Dermis microvascular lymphatic vessel endothelial cell (primary cell): ENCODE measurements at places on chromosomes 11 and 22.

GRCh38 chr11:120031612-120032600 is 106.0 kb downstream of the TRIM29 start:
- no peak for DNase-seq

DNA sequence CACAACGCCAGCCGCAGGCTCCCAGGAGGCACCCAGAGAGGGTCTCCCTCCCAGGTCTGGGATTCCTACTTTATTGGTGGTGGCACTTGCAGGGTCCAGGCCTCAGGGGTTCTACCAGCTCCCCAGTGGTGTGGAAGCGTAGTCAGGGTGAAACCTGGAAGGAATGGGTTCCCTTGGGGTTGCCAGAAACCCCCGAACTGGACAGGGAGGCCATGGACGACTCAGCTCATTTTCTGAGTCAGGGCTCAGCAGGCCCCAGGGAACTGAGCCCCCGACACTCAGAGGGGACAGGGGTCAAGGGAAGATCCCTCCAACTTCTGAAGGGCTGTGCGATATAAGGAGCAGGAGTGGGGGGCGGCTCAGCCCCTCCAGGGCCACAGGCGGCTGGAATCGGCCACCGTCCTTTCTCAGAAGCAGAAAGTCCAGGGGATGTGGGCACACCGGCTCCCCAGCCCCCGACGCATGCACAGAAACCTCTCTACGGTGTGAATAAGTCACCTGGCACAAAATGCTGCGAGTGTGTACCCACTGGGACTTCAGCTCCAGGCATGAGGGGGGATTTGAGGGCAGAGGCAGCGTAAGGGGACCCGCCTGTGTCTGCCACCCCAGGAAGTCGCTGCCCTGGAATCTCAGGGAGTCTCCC is 25.1 kb downstream of the MRGPRG start:
- DNase-seq, result no peak

DNA sequence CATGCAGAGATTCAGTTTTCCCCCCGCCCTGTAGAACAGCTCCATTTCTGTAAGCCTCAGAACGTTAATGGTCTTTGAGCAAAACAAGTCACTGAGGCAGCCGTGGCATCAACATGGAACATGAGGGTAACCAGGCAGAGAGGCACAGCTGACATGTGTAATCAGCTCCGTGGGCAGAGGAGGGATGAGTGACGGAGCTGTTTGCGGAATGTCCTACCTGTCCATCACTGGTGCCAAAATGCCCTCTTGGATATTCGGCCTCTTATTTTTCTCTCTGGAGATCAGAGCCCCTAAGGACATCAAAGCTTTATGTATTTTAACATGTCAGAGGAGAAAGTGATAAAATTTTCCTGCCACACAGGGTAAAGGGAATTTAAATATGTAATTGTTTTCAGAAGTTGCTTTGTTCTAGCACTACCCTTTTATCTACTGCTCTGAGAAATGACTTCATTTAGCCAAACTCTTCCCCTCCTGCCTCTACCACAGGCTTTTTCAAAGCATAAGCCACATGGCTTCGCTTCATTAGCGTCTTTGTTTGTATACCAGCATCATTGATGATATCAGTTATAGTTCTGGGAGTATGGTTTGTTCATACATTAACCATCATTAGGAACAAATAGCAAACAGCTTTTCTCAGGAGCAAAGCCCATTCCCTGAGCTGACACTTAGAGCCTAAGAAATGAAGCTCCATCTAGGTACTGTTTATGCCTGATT is 32.9 kb downstream of the C11orf71 start:
- no peak for DNase-seq

DNA sequence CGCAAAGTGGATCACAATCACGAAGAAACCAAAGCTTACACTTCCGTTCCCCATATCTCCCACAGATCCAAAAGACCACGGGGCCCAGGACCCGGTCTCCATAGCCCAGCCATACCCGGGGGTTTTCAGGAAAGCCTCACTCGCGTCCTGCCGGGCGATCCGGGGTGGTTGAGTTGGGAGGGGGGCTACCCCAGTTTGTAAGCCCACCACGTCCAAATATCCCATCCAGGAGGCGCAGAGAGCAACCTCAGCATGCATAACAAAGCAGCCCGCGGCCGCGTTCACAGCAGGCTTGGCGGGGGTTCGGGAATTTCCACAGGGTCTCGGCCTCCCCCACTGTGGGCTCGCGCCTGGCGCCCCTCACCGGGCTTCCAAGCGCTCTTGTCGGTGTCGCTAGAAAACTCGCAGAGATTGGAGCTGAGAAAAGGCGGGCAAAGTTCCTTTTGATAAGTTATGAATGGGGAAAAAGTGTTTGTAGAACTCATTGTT is 9.5 kb downstream of the SDF2L1 start:
- no peak for DNase-seq

DNA sequence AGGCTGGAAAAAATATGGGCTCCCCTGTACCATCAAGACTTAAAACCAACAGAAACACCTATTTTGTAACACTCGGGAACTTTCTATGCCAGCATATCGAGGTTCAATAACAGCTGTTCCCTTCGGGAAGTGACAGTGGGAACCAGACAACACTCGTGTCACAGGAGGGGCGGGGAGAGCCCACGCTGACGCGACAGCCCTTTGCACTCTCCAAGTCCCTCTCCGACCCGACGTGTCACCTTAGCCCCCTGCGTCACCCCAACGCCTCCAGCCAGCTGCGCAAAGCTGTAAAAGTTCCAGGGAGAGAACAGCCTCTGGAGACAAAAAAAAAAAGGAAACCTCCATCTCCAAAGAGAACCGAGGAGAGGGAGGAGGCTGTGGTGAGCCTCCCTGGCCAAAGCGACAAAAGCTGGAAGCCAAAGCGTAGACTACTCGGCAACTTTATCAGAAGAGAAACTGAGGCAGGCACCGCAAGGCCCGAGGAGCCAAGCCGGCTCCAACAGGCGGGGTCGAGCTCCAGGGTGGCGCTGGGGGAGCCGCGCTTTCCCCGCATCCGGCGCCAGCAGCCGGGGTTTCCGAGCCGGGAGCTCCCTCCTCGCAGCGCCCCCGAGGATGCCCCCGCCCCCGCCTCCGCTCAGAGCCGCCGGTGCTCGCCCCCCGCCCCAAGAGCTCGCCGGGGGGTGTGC is 751 bp downstream of the ARFGAP3 start:
- DNase-seq, result peak; percentile 75

GRCh38 chr22:18126606-18127005 is 16.0 kb downstream of the TUBA8 start:
- DNase-seq, result no peak

- DNase-seq, result no peak
Observed at GRCh38 chr11:122304973-122305372, 189.0 kb upstream of the BLID start.

DNA sequence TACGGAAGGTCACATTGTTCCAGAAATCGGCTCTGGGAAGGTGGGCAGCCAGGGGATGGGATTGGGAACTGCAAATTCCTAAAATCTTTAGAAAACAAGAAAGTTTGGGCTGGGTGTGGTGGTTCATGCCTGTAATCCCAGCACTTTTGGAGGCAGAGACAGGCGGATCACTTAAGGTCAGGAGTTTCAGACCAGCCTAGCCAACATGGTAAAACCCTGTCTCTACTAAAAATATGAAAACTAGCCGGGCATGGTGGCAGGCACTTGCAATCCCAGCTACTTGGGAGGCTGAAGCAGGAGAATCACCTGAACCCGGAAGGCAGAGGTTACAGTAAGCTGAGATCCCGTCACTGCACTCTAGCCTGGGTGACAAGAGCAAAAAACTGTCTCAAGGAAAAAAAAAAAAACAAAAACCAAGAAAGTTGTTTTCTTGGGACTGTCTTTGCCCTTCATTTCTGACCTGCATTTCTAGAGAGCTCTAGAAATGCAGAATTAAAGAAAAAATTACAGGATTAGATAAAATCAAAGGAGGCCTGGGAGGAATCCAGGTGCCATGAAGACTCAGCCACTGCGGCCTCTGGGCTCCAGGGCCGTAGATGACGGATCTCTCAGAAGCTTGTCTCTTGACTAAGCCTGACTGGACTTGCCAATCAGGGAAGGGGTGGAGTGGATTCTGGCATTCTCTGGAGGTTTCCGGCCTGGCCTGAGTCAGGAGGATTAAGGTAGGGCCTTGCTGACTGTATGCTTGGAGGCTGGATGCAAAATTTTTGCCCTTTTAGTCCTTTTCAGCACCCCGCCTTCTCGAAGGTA is 5.3 kb upstream of the MALAT1 start:
- peak; percentile 89 for DNase-seq

- peak; percentile 17 for DNase-seq
Observed at GRCh38 chr11:17650127-17650911, 69.1 kb upstream of the MYOD1 start.

GRCh38 chr22:31239771-31240370 is 27.8 kb downstream of the LIMK2 start:
- no peak for DNase-seq

DNA sequence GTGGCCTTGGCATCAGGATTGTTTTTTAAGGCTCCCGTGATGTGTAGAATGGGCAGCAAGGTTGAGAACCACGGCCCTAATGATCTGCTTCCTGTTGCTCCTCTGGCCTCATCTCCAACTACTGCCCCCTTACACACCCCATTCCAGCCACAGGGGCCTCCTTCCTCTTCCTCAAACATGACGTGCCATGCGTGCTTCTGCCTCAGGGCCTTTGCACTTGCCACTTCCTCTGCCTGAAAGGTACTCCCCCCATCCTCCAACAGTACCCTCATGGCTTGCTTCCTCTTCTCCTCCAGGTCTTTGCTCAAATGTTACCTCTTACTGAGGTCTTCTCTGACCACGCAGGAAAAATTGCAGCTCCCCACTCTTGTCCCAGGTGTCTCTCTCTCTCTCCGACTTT is 93.9 kb upstream of the CSNK2A3 start:
- no peak for DNase-seq

- DNase-seq, result no peak
Observed at GRCh38 chr11:57320719-57321387, 3.9 kb downstream of the TNKS1BP1 start.

GRCh38 chr11:92894197-92894596 is 75.3 kb upstream of the MTNR1B start:
- no peak for DNase-seq

GRCh38 chr11:128936606-128937251 is 5.9 kb downstream of the TP53AIP1 start:
- DNase-seq, result peak; percentile 7

DNA sequence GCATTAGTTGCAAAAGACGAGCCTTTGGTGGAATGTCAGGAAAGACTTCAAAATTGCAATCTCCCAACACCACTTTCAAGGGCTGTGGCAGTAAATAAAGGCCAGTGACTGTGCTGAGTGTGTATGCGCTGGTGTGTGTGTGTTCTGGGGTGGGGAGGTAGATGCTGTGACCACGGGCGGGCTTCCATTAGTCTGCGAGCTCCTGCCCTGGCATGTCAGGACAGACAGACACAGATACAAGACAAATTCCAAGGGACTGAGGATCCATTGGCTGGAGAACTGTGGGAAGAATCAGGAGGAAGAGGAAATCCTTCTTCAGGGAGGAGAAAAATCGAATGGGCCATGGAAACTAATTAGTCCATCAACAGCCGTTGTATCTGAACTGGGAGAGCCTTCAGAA is 83.6 kb downstream of the FEZ1 start:
- no peak for DNase-seq

DNA sequence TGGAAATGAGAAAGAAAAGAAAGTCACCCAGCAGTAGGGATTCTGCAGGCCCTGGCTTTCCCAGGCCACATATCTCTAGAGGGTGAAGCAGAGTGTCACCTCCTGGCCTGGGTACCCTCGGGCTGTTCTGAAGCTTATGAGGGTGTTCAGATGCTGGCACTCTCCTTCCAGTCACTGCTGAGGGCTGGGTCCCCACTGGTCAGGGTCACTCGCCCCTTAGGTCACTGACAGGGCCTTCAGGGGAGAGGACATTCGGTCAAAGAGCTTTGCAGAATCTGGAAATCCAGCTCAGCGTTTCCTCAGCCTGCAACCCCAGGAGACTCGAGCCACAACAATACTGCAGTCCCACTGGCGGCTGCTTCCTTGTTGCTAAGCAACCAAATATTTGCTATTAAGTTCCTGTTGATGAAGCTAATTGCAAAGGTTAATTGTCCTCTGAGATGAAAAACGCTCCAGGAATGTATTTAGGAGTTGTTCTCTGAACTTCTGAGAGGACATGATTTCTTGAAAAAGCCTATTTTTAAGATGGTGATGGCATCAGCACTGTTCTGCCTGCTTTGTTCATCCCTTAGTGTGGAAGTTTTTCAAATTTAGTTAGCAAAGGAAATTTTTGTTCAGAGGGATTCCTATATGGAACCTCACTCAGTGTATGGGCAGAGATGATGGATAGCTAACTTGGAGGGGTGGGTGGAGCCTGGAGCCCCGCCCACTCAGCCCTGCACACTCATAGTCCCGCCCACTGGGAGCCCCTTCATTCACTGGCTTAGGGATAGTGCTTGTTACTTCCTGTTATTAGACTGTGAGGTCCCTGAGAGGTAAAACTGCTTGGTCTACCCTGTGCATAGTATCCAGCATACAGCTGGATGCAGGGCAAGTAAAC is 109.2 kb downstream of the CSNK2A3 start:
- peak; percentile 57 for DNase-seq

GRCh38 chr11:129814244-129815014 is 1.2 kb upstream of the TMEM45B start:
- DNase-seq, result no peak

GRCh38 chr11:74620531-74620930 is 28.1 kb downstream of the POLD3 start:
- DNase-seq, result no peak

- DNase-seq, result peak; percentile 34
Observed at GRCh38 chr11:64186492-64187165, 658 bp downstream of the STIP1 start.

DNA sequence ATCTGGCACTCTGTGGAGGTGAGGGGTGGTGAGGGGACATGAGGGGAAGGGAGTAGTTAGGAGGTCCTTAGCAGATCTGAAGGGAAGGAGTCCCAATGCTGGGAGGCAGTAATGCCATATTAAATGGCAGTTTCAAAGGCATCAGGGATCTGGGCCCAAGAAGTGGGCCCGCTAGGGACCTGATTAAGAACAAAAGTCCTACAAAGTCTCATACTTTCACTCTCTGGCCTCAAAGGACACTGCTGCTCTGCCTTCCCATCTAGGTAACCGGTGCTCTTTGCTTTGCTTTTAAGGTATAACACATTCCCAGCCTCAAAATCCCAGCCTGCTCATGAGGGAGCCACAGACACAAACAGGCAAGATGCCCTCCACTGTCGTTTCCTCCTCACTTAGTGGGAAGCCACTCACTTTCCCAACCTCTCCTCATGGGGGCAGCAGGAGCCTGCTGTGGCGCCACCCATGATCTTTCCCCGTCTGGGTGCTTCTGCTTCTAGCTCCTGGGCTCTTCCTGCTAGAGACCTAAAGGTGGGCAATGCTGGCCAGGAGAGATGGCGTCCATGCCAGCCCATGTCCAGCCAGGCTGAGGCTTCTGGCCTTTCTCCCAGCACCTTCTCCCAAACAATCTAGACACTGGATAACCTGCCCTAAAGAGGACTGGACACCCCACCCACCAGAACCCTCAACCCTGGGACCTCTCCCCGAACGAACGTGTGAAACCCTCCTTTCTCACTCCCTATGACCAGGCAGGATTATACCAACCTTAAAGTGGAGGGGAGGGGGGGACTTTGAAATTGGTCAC is 68.3 kb downstream of the PLEKHA7 start:
- DNase-seq, result peak; percentile 58

DNA sequence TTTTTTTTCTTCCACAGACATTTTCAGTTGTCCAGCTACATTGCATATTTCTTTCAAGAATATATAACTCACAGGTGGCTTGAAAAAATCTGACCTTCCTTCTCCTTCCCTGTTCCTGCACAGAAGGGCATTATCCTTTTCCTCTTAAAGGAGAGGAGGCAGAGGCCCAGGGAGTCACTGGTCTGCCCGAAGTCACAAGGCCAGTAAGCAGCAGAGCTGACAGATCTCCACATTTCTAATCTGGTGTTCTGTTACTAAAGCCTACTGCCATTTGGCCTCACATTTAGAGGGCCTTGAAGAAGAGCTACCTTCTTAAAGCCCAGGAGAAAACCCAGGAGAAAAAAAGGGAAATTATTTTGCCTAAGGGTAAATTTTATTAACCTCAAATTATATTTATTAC is 12.3 kb downstream of the ENDOD1 start:
- no peak for DNase-seq
